CD4-positive, alpha-beta T cell treated with Interleukin-4 for 4 hours (primary cell): ENCODE measurements at places on chromosomes 16 and 17.
A peak's percentile ranks its signal among the peaks of the same experiment; 100 is the strongest.

DNA sequence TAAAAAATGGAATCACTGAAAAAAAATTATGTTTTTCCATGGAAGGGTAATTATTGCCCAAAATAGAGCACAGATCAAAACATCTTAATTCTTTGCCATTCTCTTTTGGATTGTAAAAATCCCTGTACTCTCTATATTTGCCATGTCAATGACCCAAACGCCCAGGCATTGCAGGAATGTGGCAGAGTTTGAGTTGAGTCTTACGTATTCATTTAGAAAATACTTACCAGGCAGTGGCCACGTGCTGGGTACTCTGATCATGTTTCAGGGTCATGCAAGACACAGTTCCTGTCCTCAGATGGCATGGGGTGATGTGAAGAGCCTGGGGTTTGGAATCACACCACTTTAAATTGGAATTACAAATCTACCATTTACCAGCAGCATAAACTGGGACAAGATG lies 267.7 kb downstream of the ABCC12 start:
- no peak for DNase-seq

GRCh38 chr16:82379551-82379950 lies 209.5 kb upstream of the MPHOSPH6 start:
- no peak for DNase-seq

GRCh38 chr16:2280981-2281542 lies 13.1 kb upstream of the RNPS1 start:
- no peak for DNase-seq

DNA sequence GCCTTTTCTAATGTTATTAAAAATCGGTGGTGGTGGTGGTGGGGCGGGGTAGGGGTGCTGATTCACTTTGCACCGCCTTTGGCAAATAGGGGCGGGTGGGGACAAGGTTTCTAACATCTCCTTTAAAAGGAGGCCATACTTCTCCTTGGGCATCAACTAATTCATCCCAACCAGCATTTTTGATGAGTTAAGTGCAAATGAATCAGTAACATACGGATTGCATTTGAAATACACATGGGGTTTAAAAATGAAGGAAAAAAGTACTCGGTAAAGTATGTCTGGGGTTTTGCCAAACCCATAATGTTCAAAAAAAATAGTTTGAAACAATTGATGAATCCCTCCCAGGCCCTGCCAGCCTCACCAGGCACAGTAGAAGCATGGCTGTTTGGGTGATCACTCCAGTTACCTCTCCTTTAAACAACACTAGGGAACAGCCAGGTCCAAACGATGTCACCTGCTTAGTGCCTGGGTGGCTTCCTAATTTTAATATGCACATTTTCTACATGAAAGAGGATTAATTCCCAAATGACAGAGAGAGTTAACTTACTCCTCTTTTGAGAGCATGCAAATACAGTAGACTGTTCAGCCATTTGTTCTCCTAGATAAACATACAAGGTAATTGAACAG lies 107.2 kb downstream of the ANKFN1 start:
- no peak for DNase-seq

DNA sequence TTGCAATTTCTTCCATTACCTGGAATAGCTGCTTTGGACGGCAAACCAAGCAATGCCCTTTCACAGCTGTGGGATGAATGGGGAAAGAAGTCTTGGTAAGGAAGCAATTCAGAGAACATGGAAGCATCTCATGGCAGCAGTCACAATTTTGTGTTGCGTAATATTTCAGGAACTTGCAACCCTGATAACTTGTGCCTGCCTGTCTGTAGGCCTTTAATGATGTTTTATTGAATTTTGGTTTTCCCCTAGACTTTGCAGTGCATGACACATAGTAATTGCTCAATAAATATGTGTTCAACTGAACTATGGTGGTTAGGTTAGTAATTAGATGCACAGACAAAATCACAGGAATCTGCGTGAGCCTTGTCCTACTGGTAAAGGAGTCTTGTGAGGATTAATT lies 439.5 kb downstream of the WWOX start:
- DNase-seq = no peak

- DNase-seq = no peak
These were observed at the start of gene ASB16 for GRCh38 chr17:44170499-44171201. ASB16 (plus strand) TSS chr17:44170704; CDS start chr17:44170790, 86 bp downstream.

- DNase-seq = no peak
These were observed 2.5 kb downstream of the TBX21 start for GRCh38 chr17:47735536-47736011.

DNA sequence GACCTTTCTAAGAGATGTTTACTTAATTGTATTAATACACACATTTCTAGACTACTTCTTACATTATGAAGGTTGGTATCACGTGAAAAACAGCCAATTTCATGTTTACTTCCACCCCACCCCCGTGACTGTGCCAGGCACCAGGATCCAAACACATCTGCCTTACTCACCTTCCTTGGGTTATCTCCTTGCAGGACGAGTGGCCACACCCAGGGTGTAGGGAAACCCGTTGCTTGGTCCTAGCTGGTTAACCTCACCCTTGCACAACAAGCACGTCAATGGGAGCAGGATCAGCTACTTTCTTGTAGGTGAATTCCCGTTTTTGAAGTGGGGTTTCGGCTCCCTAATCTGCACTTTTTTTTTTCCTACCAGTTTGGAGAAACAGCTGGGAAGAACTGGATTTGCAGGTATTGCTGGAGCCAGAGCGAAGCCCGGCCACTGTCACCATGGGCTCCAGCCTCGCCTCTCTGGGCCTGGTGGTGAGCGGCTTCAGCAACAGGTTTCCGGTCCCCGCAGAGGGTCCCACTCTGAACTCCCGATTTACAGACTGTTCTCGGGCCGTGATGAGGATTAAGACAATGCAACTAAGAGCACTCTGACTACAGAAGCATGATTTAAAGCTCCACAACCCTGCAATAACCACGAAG lies 2.1 kb upstream of the UBB start:
- DNase-seq = no peak

- DNase-seq = peak; percentile 23
These were observed 218.9 kb downstream of the MAF start for GRCh38 chr16:79381603-79382042.

- peak; percentile 40 for DNase-seq
These were observed 26.2 kb upstream of the OSGIN1 start for GRCh38 chr16:83926726-83927397.
